ENCODE measurements at places on chromosomes 1 and 21. TPM values are rescaled to one million over a fixed set of nuclear protein-coding genes. Genes with fewer than 3 reads are reported as not detected.

Gene RIPK4
- total RNA-seq, result 0.09 TPM

Gene PROK1
- total RNA-seq, result not detected

Gene TNFAIP8L2
- 0.14 TPM for total RNA-seq

Gene MATN1
- 0.17 TPM for total RNA-seq

Gene ARL8A
- total RNA-seq, result 40.5 TPM

Gene NIT1
- total RNA-seq, result 11.6 TPM

Gene LCE1E
- total RNA-seq, result not detected

Gene RXFP4
- 0.19 TPM for total RNA-seq

Gene TRIM17
- total RNA-seq, result not detected

Gene PODN
- total RNA-seq, result not detected

Gene PGBD5
- total RNA-seq, result 0.19 TPM

Gene ZNF593OS
- total RNA-seq, result not detected

Gene GTF2B
- total RNA-seq, result 32.7 TPM

Gene LIPI
- total RNA-seq, result not detected

Gene FMN2
- total RNA-seq, result 1.5 TPM

Gene CAP1
- total RNA-seq, result 574 TPM

Gene PIGK
- total RNA-seq, result 30.6 TPM

Gene AMY1A
- total RNA-seq, result not detected

Gene AMY1C
- not detected for total RNA-seq

Gene CRB1
- not detected for total RNA-seq

Gene SH2D1B
- 0.05 TPM for total RNA-seq

Gene NCAM2
- total RNA-seq, result 0.42 TPM

Gene CELA2B
- not detected for total RNA-seq

Gene LGR6
- total RNA-seq, result not detected

Gene MTARC1
- total RNA-seq, result 1.9 TPM

Gene PDC
- total RNA-seq, result not detected

Gene SLC6A17
- total RNA-seq, result 0.84 TPM

Gene LRRC8B
- 6.4 TPM for total RNA-seq

Gene COL11A1
- total RNA-seq, result under 0.01 TPM

Gene C1orf115
- 124 TPM for total RNA-seq

Gene LINGO4
- not detected for total RNA-seq

Gene FAM151A
- total RNA-seq, result not detected

Gene YIPF1
- total RNA-seq, result 13.4 TPM

Gene MUL1
- total RNA-seq, result 41.0 TPM

Gene ACTN2
- total RNA-seq, result 0.09 TPM

Gene PLEKHN1
- 0.37 TPM for total RNA-seq

Gene MRPL9
- total RNA-seq, result 92.7 TPM

Gene ANGPTL3
- not detected for total RNA-seq

Gene APCS
- total RNA-seq, result not detected

Gene HSPG2
- total RNA-seq, result 1,997 TPM

Gene AADACL3
- total RNA-seq, result not detected

Gene PRRX1
- 0.17 TPM for total RNA-seq

Gene KCNJ15
- total RNA-seq, result 1.4 TPM

Gene KCNE2
- total RNA-seq, result not detected

Gene MMEL1
- 5.4 TPM for total RNA-seq

Gene ETV3L
- total RNA-seq, result not detected

All from dermis blood vessel endothelial cell (primary cell).